ENCODE measurements at places on chromosomes 12 and 14. TPM values are rescaled to one million over a fixed set of nuclear protein-coding genes. Genes with fewer than 3 reads are reported as not detected.

Gene HHIPL1
- 0.05 TPM for total RNA-seq

DNA sequence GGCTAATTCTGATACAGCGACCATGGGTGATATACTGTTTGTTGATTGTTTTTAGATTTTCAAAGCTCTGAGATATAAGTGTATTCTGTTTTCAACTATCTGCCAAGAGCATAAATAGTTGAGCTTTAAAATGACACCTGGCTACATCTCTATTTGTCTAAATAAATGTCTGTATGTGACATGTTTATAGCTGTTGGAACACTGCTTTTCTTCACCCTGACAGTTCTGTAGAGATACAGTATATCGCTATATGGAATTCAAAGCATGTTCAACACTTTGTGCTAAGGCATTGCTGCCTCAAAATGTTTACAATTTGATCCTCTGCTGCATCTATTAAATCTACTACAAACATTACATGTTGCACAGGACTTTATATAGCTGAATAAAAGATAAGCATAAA is 27.4 kb upstream of the MGAT4C start:
- no peak for DNase-seq

Gene IQSEC3
- total RNA-seq, result 2.9 TPM

- no peak for DNase-seq
These were observed 11.4 kb upstream of the SRP54 start for GRCh38 chr14:34971381-34971780.

Gene IFNG-AS1
- total RNA-seq, result 1.2 TPM

- DNase-seq, result no peak
These were observed 7.2 kb upstream of the CCDC197 start for GRCh38 chr14:93989939-93990338.

DNA sequence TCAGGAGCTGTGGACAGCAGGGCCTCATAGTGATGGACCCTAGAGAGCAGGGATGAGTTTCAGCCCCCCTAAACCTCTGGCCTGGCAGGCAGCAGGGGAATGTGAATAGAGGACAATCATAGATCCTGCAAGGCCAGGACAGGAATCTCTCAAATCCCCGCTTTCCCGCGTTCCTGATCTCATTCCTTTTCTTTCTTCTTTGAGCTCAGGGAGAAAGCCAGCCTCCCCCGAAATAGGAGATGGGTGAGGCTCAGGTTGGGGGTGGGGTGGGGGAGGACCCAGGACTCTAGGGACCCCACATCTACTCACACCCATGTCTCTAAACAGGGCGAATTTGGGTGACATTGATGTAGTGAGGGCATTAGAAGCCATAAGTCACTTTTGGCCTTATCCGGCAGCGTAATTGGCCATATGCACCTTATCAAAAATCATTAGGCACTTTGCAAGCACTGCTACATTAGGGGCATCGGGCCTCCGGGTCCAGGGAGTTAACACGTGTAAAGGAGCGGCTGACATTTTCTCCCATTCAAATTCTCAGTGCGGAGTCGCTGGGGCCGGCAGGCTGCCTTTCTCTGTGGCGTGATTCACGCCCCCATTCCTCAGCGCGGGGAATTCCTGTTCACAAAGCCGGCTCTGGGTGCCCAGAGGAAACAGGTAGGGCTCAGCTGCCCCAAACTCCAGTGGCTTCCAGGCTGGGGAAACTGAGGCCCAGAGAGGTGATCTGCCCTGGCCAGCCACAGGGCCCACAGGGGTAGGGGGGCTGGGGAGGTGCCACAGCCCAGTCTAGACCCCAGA is 1.5 kb downstream of the LHX5 start:
- DNase-seq, result no peak

GRCh38 chr12:16155938-16156337 is 121.5 kb downstream of the SLC15A5 start:
- no peak for DNase-seq

Gene B4GALNT1
- not detected for total RNA-seq

Gene PPP1R1A
- not detected for total RNA-seq

Gene NGB
- total RNA-seq, result not detected

DNA sequence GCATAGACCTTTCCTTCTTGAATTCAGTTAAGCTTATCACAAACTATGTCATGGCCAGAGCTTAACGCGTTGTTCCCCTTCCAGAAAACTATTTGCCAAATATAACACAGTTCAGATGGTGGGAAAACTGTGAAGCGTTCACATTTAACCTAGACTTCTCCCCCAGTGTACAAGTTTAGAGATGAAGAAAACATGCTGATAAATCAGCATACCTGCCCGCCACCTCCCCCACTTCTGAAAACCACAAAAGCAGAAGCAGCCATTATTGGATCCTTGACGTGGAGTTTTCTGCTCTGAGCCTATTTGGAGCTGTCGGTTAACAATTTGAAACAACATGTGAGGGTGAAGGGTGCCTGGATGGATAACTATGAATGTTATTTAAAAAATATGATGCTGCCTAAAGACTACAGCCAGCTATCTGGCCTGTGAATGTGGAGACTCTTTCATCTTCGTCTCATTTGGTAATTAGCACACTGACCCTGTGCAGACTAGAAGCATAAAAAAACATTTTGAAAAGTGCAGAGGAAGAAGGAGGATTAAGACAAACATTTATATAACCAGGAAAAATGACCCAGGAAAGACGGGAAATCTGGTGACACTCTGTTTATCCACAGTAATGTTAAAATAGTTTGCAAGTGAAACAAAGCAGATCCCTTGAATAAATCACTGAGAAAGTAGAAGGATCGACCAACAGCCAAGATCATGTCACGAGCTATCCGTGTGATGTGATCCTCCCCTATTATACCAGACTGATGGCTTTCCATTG is 408.2 kb downstream of the AEBP2 start:
- DNase-seq, result no peak

DNA sequence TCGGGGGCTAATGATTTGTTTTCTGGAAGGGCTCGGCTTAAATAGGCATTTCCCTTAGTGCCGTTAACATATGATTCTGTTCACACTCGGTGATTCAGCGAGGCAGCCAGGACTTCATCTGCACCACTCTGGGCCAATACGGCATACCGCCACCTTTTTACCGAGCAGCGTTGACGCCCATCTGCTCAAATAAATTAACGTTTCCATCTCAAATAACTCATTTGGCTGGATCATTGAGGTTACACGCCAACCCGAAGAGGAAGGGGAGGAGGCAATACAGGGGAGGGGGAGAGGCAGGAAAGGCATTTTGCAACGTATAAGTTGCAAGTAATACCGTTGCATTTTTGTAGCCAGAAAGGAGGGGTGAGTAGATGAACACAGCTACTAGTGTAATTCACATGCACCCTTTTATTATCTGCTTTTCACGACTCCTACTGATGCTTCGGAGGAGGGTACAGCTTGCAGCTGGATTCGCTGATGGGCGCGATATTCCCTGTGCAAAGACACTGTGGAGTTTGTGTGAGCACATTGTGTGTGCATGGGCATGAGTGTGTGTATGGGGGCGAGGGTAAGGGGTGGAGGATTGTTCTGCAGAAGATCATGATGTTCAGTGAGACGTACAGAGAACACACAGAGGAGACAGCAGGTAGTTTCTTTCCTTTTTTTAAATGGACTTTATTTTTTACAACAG is 45.9 kb downstream of the MAP1LC3B2 start:
- DNase-seq, result no peak

Gene CRACR2A
- total RNA-seq, result 47.0 TPM

Gene LAG3
- total RNA-seq, result 3.7 TPM

Gene CYP27B1
- total RNA-seq, result 1.2 TPM

DNA sequence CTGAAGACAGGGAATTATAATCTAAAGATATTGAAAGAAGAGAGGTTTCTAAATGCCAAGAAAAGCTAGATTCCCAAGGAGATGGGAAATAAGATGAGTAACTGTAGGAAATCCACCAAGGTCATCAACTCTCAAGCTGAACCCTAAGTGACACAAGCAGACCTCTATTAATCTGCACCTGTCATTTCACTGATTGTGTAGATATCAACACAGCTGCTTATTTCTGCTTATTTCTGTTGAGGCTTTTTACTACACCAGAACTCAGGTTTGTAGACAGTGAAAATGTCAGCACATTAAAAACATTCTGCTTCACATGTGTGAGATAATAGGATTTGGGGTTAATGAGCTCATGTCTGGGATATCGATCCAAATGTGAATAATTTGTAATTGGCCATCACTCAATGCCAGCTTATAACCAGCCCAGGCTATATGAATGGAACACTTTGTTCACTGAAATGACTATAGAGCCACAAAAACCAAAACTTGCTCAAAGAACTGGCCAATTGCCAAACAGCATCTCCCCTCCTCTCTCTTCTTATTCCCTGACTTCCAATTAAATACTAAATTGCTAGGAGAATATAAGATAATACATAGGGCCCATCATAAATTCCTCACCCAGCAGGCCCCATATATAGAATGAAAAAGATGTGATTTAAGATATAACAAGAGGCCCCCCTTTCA is 188.7 kb upstream of the ARID2 start:
- DNase-seq, result no peak

DNA sequence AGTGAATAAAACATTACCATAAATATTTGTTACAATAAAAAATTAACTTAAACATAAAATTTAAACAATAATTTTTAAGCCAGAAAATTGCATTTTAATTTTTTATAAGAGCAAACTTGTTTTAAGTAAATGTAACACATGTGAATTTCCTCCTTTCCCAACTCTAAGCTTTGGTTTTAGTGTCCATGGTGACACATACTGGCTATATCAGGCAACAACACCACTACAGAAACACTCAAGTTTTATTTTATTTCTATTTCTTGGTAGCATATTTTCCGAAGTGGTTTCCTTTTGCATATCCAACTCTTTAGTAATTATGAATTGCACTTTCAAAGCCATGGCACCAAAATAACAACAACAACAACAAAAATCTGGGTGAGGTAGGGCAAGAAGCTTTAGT is 2.2 kb downstream of the NELL2 start:
- DNase-seq, result no peak

DNA sequence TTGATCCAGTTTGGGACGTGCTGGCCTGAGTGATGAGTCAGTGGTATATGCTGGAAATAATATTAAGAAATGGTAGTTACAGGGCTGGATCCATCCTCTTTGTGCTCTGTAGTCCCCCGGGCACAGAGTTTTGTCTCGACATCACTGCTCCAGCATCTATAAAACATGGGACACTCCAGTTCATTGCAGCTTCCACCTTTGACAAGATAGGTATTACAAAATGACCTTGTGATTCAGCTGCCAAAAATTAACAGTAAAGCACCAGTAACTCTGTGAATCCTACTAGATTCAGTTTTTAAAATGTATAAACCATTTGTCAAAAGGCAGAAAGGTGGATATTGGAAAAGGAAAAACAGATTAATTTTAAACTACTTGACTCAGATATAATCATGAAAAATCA is 14.6 kb upstream of the GNG2 start:
- no peak for DNase-seq

GRCh38 chr12:49539406-49540228 is 787 bp downstream of the KCNH3 start:
- DNase-seq, result no peak

Gene RGS6
- total RNA-seq, result not detected

- DNase-seq, result peak; percentile 33
These were observed 139.3 kb upstream of the ARHGAP5 start for GRCh38 chr14:31937730-31938346.

- no peak for DNase-seq
These were observed 398.6 kb downstream of the ZFP36L1 start for GRCh38 chr14:68394118-68394763.

Gene IL26
- not detected for total RNA-seq

GRCh38 chr12:130203151-130203550 is 40.9 kb downstream of the FZD10 start:
- DNase-seq, result no peak

GRCh38 chr12:77364400-77364799 is 299.0 kb upstream of the E2F7 start:
- DNase-seq, result no peak

Gene WNT1
- 0.85 TPM for total RNA-seq

GRCh38 chr14:90426663-90427062 is 29.8 kb downstream of the CALM1 start:
- DNase-seq, result no peak

Gene RFLNA
- total RNA-seq, result not detected

DNA sequence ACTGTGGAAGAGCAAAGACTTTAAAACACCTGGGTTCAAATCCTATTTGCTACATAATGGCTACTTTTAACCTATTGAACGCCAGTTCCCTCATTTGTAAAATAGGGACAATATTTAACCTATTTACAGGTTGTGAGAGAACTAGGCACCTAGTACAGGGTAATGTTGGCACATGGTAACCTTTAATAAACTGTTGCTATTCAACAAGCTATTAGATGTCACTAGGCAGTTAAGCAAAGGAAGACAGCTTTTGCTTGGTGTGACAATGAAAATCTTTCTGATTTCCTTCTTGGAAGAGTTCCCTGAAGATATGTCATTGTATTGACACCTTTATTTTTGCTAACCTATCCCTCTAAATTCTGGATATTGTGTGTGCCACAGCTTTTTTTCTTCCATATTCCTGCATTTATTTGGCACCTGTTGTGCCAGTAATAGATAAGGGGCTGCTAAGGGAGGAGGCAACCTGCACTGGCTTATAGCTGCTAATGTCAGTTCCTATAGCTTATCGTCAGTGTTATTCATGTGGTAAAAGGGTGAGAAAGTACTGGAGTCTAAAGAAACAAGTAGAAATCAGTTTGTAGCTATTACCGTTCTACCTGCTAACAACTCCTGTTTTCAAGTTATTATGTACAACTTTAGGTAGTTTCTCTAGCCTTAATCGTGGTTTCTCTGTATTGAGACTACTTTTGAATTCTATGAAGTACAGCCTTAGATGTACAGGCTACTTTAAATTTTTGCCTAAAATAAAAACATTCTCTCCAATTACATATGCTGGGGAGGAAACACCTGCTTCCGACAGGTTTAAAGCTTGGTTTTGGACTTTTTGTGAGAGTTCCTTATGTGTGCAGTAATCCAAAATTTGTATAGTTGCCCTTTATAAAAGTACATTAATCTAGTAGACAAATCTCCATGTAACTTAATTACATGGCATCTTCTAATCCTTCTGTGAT is 24.3 kb downstream of the HIF1A start:
- no peak for DNase-seq

- DNase-seq, result no peak
These were observed 26.9 kb upstream of the TRAF3 start for GRCh38 chr14:102750376-102750775.

- no peak for DNase-seq
These were observed 2.7 kb upstream of the CRIP2 start for GRCh38 chr14:105471823-105472485.

Gene RNASE4
- 0.46 TPM for total RNA-seq

All from T-cell (primary cell).